Immature natural killer cell (primary cell): ENCODE measurements at places on chromosomes 1 and 21.

DNA sequence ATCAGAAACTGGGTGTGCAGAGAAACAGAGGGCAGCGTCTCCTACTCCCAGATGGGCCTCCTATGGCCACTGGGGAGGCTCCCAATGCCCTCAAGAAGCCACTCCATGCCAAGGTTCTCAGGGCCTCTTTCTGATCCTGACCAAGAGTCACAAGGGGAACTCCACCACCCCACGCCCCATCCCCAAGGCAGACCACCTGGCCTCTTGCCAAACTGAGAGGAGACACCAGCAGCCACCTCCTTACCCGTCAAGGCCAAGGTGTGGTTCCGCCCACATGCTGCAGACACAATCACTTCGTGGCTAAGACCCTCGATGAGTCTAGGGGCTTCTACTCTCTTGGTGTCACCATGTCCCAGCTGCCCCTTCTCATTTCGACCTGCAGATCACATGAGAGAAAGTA, 17.0 kb downstream of the RCC2 start:
- H3K27me3 ChIP-seq = peaks cover 6% of the 10 kb centered on the region
- no peak for DNase-seq
- peaks cover 46% of the 10 kb centered on the region for H3K4me1 ChIP-seq
- peaks cover 59% of the 10 kb centered on the region for H3K36me3 ChIP-seq

- H3K27me3 ChIP-seq = no peaks in the 10 kb centered on the region
- H3K4me3 ChIP-seq = no peak overlapping the region
- no peaks in the 10 kb centered on the region for H3K4me1 ChIP-seq
- no peak overlapping the region for H3K27ac ChIP-seq
These were observed 11.6 kb downstream of the SCNN1D start for GRCh38 chr1:1291548-1292441.

- no peaks in the 10 kb centered on the region for H3K4me1 ChIP-seq
- peaks cover 62% of the 10 kb centered on the region for H3K36me3 ChIP-seq
- H3K27ac ChIP-seq = no peak overlapping the region
- no peak overlapping the region for H3K4me3 ChIP-seq
These were observed 19.8 kb downstream of the CEP104 start for GRCh38 chr1:3837200-3837599.

DNA sequence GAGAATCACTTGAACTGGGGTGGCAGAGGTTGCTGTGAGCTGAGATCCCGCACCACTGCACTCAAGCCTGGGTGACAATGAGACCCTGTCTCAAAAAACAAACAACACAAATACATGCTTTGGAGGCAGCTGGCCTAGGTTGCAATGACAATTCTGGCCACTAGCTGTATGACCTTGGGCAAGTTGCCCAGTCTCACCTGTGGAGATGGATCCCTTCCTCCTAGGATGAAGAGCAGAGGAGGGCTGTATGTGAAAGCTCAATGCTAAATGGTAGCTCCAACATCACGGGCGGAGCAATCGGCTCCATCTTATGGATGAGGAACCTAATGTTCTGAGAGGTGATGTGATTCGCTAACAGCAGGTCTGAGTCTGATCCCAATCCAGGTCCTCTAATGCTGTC, 20.6 kb downstream of the ADORA1 start:
- H3K27me3 ChIP-seq = peaks cover 4% of the 10 kb centered on the region
- no peak overlapping the region for H3K27ac ChIP-seq
- no peak for DNase-seq
- no peaks in the 10 kb centered on the region for H3K36me3 ChIP-seq
- no peak overlapping the region for H3K4me3 ChIP-seq
- H3K4me1 ChIP-seq = no peaks in the 10 kb centered on the region

DNA sequence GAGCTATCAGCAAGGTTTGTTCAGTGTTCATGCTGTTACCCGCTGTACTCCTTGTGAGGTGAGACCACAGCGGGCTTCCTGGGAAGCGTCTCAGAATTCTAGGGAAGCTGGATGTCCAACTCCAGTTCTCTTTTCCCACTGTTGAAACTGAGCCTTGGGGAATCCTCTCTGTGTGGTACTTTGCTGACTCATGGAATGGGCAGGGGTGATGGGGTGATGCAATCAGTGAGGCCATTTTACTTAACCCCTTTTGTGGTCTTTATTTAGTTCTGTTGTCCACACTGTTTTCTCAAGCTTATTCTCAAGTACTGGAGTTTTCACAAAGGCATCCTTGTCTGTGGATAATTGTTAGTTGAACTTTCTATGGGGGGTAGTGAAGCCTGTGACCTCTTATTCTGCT, 42.6 kb downstream of the ACKR1 start:
- no peak overlapping the region for H3K4me3 ChIP-seq
- no peak overlapping the region for H3K27ac ChIP-seq
- H3K36me3 ChIP-seq = no peaks in the 10 kb centered on the region
- H3K27me3 ChIP-seq = peaks cover 2% of the 10 kb centered on the region
- H3K4me1 ChIP-seq = no peaks in the 10 kb centered on the region

DNA sequence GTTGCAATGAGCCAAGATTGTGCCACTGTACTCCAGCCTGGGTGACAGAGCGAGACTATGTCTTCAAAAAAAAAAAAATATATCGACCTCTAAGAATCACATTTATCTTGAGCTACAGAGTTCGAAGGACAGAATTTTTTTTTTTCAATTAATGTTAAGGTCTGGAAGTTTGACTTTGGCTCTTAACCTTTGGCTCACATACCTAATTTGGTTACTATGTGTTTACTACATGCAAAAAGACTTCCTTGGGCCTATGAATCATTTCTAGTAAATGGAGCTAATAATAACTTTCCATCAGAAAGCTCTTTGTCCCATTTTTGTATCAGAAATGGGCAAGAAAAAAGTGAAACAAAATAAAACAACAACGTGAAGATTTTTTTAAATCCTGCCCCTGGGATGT, 351.2 kb downstream of the SMYD3 start:
- no peak overlapping the region for H3K27ac ChIP-seq
- no peaks in the 10 kb centered on the region for H3K27me3 ChIP-seq
- DNase-seq = no peak
- H3K4me1 ChIP-seq = no peaks in the 10 kb centered on the region
- H3K4me3 ChIP-seq = no peak overlapping the region

GRCh38 chr1:169802888-169803287, 8.2 kb upstream of the METTL18 start:
- no peak for DNase-seq
- no peaks in the 10 kb centered on the region for H3K4me1 ChIP-seq
- peaks cover 15% of the 10 kb centered on the region for H3K36me3 ChIP-seq
- H3K27ac ChIP-seq = no peak overlapping the region

GRCh38 chr1:180609643-180610555, 21.9 kb upstream of the XPR1 start:
- H3K36me3 ChIP-seq = no peaks in the 10 kb centered on the region
- H3K4me1 ChIP-seq = no peaks in the 10 kb centered on the region
- peaks cover 1% of the 10 kb centered on the region for H3K27me3 ChIP-seq
- no peak overlapping the region for H3K27ac ChIP-seq

- peaks cover 2% of the 10 kb centered on the region for H3K27me3 ChIP-seq
- H3K4me3 ChIP-seq = no peak overlapping the region
- DNase-seq = no peak
- peaks cover 28% of the 10 kb centered on the region for H3K36me3 ChIP-seq
- H3K27ac ChIP-seq = no peak overlapping the region
These were observed 39.1 kb upstream of the LRRC3 start for GRCh38 chr21:44416193-44416592.

DNA sequence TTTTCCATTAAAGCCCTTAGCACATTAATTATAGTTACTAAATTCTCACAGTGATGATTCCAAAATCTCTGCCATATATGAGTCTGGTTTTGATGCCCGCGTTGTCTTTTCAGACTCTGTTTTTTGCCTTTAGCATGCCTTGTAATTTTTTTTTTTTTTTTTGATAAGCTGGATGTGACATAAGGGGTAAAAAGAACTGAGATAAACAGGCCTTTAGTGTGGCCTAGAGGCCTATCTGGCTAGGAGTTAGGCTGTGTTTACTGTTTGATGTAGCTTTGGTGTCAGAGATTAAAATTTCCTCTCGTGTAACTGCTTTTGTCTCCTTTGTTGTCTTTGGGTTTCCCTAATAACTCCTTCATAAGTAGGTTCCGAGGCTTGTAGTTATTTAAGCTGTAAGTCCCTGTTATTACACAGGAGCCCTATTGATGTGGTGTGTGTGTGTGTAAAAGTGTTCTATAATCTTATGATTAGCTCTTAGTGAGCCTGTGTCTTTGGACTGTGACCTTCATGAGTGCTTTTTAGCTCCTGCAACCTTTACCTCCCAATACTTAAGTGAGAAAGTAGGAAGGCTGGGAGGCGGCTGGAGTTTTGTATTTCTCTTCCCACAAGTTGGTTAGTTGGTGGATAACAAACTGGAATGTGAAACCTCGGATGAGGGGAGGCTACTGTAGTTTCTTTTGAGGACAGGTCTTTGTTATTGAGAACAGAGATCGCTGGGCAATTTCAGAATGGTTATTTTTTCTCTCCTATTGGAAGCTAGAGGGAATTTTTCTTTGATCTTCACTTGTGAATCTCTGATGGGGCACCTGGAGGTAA, 19.3 kb downstream of the HS2ST1 start:
- no peak overlapping the region for H3K4me3 ChIP-seq
- H3K36me3 ChIP-seq = no peaks in the 10 kb centered on the region
- no peak overlapping the region for H3K27ac ChIP-seq
- H3K4me1 ChIP-seq = peaks cover 1% of the 10 kb centered on the region
- no peaks in the 10 kb centered on the region for H3K27me3 ChIP-seq
- DNase-seq = no peak

GRCh38 chr1:228096416-228097332, 6.5 kb downstream of the C1orf35 start:
- no peak for DNase-seq
- H3K4me3 ChIP-seq = no peak overlapping the region
- peaks cover 30% of the 10 kb centered on the region for H3K27me3 ChIP-seq
- H3K36me3 ChIP-seq = peaks cover 18% of the 10 kb centered on the region

DNA sequence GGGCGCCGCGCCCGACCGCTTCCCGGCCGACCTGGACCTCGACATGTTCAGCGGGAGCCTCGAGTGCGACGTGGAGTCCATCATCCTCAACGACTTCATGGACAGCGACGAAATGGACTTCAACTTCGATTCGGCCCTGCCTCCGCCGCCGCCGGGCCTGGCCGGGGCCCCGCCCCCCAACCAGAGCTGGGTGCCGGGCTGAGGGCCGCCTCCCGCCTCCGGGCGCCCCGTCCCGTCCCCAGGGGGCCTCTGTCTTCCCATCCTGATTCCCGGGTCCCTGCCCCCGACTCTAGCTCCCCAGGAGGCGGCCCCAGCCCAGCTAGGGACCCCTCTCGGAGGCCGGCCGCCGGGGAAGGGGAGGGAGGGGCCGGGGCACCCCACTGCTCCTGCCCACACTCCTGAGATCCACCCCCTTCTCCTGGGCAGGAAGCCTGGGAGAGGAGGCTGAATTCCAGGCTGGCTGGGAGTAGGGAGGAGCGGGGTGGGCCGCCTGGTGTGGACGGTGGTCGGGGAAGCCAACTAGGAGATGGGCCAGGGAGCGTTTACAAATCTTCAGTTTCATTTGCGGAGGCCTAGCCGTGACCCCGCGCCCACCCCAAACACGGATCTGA, 21.4 kb downstream of the FOXO6 start:
- peaks cover 8% of the 10 kb centered on the region for H3K27me3 ChIP-seq
- no peaks in the 10 kb centered on the region for H3K36me3 ChIP-seq
- H3K27ac ChIP-seq = no peak overlapping the region
- H3K4me1 ChIP-seq = peaks cover 10% of the 10 kb centered on the region
- peak overlapping the region; percentile 71 for H3K4me3 ChIP-seq

- peaks cover 27% of the 10 kb centered on the region for H3K4me1 ChIP-seq
- peaks cover 15% of the 10 kb centered on the region for H3K36me3 ChIP-seq
- peak overlapping the region; percentile 64 for H3K4me3 ChIP-seq
- H3K27ac ChIP-seq = no peak overlapping the region
- peaks cover 40% of the 10 kb centered on the region for H3K27me3 ChIP-seq
- DNase-seq = no peak
These were observed 2.7 kb upstream of the RUNX3 start for GRCh38 chr1:24932725-24933294.

DNA sequence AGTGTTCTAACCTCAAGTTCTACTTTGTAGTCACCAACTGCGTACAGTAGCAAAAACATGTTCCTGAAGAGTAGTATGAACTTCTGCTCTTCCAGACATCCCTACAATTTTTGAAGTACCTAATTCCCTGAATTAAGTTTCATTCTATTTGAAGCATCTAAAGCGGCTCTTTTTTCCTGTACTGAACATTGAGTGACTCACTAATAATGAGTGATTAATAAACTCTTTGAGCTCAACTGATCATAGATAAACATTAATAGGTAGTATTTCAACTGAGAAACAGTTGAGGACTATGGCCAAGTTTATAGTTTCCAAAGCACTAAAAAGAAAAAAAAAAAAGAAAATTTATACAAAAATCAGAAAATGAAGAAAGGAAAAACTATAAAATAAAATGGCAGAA, 683.1 kb downstream of the LTN1 start:
- DNase-seq = no peak
- no peak overlapping the region for H3K4me3 ChIP-seq
- H3K27ac ChIP-seq = no peak overlapping the region

DNA sequence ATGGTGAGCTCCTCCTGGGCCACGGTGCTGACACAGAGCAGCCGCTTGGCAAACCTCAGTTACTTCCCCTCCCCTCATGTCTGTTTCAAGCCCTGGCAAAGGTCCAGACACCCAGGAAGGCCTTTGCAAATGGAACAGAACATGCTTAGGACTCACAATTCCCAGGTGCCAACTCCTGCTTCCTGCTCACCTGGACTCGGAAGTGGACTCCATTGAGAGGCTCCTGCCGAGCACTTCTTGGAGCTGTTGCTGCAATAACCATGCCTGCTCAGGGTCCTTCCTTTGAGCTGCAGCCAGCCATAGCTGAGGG, 10.7 kb downstream of the DCST2 start:
- no peak overlapping the region for H3K27ac ChIP-seq
- no peaks in the 10 kb centered on the region for H3K27me3 ChIP-seq
- peaks cover 2% of the 10 kb centered on the region for H3K4me1 ChIP-seq
- H3K36me3 ChIP-seq = no peaks in the 10 kb centered on the region

DNA sequence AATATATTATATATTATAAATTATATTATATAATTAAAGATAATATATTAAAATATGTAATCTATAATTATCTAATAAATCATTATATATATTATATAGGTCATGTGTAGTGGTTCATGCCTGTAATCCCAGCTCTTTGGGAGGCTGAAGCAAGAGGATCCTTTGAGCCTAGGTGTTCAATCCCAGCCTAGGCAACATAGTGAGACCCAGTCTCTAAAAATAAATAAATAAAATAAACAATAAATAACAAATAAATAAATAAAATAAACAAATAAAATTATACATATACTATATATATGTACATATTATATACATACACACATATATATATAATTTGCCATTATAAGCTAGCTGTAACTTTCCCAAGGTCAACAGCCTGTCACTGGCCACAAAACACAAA, 277.7 kb downstream of the SETD4 start:
- H3K4me1 ChIP-seq = no peaks in the 10 kb centered on the region
- peaks cover 4% of the 10 kb centered on the region for H3K27me3 ChIP-seq
- no peaks in the 10 kb centered on the region for H3K36me3 ChIP-seq
- DNase-seq = no peak
- H3K4me3 ChIP-seq = no peak overlapping the region

GRCh38 chr1:204562075-204562990, 46.1 kb downstream of the MDM4 start:
- H3K36me3 ChIP-seq = peaks cover 15% of the 10 kb centered on the region
- no peaks in the 10 kb centered on the region for H3K27me3 ChIP-seq
- H3K4me3 ChIP-seq = no peak overlapping the region
- DNase-seq = no peak
